Nucleus accumbens (tissue), 56 donors: ENCODE measurements at places on chromosomes 7 and 10.
A peak's percentile ranks its signal among the peaks of the same experiment; 100 is the strongest.

DNA sequence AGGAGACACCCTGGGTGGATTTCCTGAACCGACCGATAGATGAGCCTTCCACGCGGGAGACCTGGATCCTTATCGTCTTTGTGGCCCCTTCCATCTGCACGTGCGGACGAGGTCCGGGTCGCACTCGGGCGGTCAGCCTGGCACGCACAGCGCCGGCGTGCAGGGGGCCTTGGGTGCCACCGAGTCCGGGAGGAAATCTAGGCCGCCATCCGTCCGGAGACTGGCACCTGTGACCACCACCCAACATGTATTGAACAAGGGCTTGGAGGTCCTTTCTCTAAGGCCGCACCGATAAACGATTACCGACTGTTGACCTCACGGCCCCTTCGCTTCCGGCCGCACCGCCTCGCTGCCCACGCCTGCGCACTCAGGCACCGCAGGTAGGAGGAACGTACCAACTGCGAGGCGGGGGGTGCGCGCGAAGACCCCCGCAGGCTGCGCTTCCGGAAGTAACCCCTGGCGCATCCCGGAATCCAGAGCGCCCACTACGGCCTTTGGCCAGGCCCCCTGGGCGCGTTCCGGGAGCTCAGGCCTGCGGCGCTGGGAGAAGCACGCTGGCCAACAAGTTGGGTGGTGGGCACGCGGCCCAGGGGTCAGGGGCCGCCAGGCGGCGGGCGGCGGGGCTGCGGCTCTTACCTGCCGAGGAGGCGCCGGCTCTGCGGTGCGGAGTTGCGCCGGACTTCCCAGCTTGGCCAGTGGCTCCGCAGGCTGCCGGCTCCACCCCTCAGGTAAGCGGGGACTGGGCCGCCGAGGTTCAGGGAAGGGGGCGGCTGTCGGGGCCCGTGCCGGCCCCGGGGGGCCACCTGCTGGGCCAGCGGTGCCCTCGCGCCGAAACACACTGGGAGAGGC, at the start of the genes ACTR3C and LRRC61:
Gene ACTR3C, minus strand, starts transcription at position 713 of the 849 bp plus-strand sequence. CDS start 28,249 bp downstream, outside the sequence.
Gene LRRC61, plus strand, starts transcription at position 523 of the 849 bp plus-strand sequence. CDS start 13,507 bp downstream, outside the sequence.
- DNase-seq, result no peak

GRCh38 chr7:88818552-88818951, 23.0 kb upstream of the TEX47 start:
- no peak for DNase-seq

- DNase-seq, result peak; percentile 77
These were observed at the start of gene SLC4A2 for GRCh38 chr7:151059367-151060112. SLC4A2 (plus strand) TSS chr7:151059589; CDS start chr7:151061988, 2,399 bp downstream.

GRCh38 chr10:107576746-107577145, 412.2 kb upstream of the SORCS1 start:
- DNase-seq, result no peak

DNA sequence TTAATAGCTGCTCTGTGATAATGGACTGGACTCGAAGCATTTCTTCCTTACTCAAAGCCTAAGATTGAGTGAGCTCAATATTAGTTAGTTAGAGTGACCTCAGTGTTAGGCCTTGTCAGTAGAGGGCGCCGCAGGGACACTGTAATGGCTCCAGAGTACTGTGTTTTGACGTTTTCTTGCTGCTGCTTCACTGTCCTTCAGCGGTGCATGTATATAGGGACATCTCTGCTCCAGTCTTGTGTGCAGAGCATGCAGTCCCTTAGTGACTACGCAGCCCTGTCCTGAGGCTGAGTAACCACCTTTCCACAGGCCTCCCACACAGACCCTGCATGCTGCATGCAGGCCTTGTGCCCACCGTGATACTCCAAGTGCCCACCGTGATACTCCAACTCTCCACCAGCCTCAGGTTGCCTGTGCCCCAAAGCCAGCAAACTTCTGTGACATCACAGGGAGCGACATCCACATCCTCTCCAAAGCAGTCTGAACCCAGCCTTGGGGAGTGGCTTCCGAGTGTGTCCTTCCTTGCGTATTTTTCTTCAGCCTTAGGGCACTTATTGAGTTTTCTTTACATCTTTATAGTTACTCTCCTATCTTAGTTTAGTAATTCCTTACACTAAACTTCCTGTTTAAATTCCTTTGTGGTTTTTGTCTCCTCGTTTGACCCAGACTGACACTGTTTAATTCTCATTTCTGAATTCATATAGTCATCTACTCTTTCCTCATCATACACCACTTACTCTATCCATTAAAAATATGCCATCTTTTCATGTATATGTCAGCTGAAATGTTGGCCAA, 118.2 kb downstream of the JAZF1 start:
- peak; percentile 51 for DNase-seq

DNA sequence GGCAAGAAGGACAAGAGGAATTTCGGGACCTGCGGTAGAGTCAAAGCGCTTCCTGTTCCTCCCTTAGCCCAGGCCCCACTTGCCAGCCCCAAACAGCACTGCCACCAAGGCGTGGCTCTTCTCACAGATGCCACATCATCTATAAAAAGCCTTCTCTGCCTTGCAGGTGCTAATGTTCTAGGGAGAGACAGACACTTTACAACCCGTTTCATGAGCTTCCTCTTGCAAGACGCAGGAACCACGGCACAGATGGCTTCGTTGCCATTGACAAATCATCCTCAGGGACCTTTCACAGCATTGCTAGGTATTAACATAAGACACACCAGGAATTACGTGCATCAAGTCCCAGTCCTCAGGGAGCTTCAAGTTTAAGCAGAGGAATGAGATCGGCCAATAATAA, 180.9 kb downstream of the JCAD start:
- DNase-seq, result no peak

DNA sequence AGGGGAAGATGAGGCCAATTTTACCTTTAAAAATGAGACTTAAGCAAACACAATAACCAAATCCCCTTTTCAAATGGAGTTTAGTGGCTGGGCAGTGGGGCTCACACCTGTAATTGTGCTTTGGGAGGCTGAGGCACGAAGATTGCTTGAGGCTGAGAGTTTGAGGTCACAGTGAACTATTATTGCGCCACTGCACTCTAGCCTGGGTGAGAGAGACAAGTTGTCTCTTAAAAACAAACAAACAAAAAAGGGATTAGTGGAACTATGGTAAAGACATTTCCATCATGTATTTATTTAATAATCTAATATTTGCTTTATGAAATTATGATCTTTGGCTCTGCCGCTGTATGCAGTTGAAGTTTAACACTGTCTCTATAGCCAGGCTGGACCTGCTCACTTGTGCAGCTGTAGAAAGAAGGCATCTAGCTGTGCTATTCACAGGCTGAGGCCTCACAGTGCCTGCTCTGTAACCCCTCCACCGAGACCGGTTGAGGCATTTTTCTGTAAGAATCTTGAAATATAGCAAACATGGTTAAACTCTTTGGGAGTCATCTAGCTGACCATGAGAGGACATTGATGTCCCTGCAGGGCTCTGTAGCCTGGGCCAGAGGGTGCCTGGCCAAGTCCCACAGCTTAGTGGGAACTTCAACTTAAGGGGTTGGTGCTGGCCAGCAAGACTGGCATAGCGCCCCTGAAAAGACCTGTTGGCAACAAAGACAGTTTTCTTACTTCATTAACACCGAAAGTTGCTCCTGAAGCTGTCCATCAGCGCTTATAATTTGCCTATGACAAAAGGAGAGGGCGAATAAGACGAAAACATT, 131.8 kb downstream of the BMPER start:
- DNase-seq, result no peak

- no peak for DNase-seq
These were observed 147.5 kb upstream of the RSU1 start for GRCh38 chr10:16964576-16965343.

DNA sequence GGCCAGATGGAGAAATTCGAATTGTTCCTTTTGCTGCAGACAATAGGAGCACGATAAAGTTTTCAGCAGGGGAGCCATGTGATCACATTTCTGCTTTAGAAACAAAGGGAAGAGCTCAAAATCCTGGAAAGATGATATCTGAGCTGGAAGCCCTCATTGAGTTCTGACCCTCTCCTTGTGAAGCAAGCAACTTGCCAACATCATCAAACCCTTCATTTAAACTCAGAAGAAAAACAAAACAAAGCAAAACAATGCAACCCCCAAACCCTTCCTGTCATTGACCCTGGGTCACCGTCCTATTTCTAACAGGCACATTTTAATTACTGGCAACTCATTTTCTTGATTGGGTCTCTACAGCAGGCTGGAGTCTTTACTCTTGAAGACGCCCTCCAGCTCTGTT, 198.3 kb upstream of the ZNF32 start:
- DNase-seq, result no peak

- peak; percentile 30 for DNase-seq
These were observed 574 bp upstream of the IL6 start for GRCh38 chr7:22726345-22726906.

DNA sequence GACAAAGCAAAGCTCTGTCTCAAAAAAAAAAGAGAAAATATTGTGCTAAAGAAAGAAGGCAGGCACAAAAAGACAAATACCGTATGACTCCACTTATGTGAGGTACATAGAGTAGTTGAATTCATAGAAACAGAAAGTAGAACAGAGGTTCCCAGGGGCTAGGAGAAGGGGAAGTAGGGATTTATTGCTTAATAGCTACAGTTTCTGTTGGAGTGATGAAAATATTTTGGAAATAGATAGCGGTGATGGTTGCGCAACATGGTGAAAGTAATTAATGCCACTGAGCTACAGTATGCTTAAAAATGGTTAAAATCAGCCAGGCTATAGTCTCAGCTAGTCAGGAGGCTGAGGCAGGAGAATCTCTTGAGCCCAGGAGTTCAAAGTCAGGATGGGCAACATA, 18.5 kb upstream of the NPFFR1 start:
- DNase-seq, result no peak

GRCh38 chr7:158444501-158445420, 142.9 kb downstream of the PTPRN2 start:
- DNase-seq, result no peak

- no peak for DNase-seq
These were observed 208.0 kb downstream of the GALNT17 start for GRCh38 chr7:71339924-71340323.

DNA sequence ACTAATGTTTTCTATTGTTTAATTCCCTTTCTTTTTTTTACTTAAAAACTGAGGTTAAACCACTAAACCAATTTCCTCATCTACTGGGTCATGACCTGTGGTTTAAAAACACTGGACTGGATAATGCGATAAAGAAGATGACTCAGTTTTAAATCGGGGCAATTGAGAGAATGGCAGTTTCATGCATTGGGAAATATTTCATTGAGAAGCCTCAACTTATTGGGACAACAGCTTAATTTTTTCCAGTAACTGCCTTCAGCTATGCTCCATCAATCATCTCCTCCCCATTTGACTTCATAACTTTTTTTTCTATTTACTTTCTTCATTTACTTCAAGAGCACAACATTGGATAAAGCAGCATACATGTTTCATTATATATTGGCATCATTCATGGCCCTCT, 61.8 kb upstream of the MET start:
- no peak for DNase-seq
